ENCODE measurements at places on chromosomes 16 and 17.

DNA sequence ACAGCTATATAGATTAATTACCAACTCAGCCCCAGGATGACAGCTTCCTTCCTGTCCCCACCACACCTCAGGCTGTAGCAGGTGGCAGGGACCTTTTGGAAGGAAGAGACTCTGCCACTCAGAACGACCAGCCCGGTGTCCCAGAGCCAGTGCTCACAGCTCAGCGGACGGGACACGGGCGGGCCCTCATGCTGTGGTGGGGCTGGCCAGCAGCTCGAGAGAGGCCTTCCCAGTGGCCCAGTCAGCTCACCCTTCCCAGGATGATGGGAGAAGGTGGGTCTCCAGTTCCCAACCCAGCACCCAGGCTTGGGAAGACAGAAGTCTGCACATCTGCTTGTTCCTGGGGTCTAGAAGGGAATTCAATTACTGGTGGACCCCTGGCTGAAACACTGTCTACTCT lies 10.5 kb downstream of the NUDT16L1 start:
- DNase-seq = no peak

- no peak for DNase-seq
Observed at GRCh38 chr16:15690296-15690695, 40.3 kb downstream of the NDE1 start.

DNA sequence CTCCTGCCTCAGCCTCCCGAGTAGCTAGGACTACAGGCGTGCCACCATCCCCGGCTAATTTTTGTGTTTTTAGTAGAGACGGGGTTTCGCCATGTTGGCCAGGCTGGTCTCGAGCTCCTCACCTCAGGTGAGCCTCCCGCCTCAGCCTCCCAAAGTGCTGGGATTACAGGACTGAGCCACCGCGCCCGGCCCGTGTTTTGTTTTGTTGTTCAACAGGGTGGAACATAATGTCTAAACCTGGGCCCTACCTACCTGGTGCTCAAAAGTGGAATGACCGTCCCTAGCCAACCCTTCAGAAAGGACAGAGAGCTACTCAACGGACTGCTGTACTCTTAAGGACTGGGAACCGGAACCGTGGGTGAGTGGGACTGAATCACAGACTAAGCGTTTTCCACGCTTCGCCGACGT lies 772 bp upstream of the KIF22 start:
- no peak for DNase-seq

- no peak for DNase-seq
Observed at GRCh38 chr16:73170612-73171038, 122.7 kb upstream of the ZFHX3 start.

DNA sequence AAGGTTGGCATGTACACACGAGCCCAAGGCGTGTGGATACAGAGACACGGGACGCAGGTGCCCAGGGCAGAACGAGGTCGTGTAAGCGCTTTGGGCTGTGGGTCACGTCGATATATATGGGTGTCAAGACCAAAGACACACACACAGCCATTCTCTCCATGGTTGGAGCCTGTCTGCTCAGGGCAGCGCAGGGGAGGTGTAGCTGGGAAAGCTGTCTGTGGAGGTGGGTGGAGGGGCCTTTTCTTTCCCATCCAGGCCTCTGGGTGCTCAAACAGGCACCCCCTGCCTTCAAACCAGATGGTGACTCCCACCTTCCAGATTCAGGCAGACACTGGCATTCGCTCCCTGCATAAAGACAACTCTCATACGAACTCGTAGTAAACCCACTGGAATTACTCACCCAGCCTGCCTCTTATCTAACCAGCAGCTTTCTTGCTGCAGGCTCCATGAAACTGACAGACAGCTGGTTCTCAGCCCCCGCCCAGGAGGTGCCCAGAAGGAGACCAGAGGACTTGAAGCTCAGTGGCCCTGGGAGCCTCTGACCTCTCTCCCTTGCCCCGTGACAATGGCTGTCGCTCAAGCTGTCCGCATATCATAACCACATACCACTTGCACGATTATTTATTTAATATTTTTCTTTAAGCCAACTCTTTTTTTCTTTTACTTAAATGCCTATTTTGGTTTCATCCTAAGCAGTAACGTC lies 237.1 kb downstream of the KATNIP start:
- no peak for DNase-seq

DNA sequence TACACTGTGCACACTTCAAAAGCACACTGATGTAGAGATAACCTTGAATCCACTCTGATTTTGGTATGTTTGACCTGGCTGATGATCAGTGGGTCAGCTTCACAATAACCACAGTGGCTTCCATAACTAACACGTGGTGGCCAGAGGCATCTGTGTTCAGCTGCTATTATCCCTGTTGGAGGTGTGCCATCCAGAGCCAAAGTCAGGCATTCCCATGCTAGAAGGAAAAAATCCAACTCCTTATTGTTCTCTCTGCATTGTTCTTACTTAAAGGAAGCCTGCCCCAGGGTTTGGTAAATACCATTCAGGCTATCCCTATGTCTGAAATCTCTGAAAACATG lies 127.3 kb upstream of the MON1B start:
- no peak for DNase-seq

DNA sequence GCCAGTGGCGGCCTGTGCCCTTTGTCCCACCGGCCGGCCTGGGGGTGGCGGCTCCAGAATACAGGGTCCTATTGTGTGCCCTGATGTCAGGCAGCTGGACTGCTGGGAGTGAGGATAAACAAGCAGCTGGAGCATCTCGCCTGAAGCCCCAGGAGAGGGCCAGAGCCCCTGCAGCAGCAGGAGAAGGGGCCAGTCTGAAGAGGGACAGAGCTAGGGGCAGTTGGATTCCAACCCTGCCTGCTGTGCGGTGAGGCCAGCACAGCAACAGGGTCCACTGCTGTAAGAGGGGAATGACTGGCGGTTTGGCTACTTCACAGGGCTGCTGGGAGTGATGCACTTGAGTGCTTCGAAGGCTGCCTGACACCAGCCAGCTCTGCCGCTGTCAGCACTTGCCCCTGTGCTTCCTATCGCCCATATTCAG lies 25.0 kb downstream of the RAB11FIP4 start:
- DNase-seq = no peak

DNA sequence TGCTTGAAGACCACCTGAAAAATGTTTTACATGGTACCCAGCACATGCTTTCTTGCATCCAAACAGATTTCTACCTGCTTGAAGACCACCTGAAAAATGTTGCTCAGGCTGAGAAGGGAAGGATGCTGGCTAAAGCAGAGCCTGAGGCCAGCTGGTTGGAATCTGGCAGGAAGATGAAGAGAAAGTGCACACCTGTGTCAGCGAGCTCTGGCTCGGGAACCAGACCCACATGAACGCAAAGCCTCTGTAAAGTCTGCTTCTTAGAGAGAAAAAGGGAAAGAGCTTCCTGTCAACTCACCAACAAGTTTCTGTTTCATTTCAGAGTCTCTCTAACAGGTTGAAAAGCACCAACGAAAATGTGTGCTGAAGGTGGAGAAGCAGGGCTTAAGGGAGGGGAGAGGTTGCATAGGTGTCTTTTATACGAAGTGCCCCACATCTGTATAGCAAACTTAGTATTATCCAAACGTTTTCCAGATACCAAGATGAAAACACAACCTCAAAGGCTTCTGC lies 226.0 kb downstream of the TOX3 start:
- DNase-seq = no peak

- DNase-seq = no peak
Observed at GRCh38 chr17:45696442-45696841, 87.7 kb upstream of the CRHR1 start.

GRCh38 chr16:84427553-84427952 lies 59.2 kb downstream of the ATP2C2 start:
- DNase-seq = no peak

DNA sequence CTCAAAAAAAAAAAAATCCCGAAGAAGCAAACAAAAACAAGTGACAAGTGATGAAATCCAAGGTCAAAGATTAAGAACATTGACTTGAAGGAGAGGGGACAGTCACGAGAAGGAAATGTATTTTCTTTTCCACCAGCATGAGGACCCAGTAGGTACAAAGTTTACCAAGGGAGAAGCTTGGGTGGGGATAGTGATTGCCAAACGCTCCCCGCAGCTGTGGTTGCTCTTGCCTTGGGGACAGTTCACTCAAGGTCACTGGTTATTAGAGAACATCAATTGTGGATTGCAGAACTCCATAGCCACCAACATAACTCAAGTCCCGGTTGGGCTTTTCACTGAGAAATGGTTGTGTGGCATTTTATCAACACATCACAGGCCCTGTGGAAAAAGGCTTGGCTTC lies 27.0 kb downstream of the RSL1D1 start:
- DNase-seq = no peak

GRCh38 chr17:65055708-65056638 lies 567 bp downstream of the GNA13 start:
- DNase-seq = peak; percentile 51

DNA sequence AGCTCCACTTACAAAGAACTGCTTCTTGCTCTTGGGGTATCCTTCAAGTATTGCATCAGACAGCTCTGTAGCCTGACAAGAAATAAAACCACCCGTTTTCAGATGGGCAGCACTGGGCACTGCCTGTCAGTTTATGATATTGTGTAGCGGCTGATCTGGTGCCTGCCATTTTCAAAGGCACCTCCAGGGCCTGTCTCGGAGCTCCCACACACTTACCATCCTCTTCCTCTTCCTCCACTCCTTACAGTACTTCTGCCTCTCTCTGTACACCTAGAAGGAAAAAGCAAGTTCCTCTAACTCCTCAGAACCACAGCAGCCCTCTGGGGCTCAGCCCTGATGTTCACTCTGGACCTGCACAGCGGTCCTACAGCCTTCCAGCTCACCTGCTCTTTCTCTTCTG lies 4.4 kb downstream of the PSMC3IP start:
- no peak for DNase-seq

- no peak for DNase-seq
Observed at GRCh38 chr16:4283939-4284338, 11.1 kb upstream of the TFAP4 start.

- DNase-seq = no peak
Observed at GRCh38 chr17:81432941-81433340, 37.7 kb downstream of the BAHCC1 start.

DNA sequence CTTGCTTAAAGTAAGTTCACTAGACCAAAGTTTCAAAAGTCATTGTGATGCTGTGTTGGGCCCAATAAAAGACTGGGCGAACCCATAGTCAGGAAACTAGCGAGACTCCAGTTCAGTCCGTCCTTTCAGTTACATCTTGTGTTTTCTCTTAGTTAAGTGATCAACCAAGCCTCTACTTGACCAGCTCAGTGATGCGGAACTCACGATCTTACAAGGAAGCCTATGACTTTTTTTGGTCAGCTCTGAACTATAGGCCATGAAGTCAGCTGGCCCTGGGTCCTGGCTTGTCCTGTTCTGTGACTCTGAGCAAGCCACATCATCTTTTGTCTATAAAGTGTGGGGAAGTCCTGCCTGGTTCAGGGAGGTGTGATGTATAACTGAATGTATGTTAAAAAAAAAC lies 21.7 kb upstream of the WSCD1 start:
- no peak for DNase-seq

GRCh38 chr16:54493061-54493460 lies 206.5 kb upstream of the IRX3 start:
- no peak for DNase-seq
